GM04503 (cell line): ENCODE measurements at places on chromosomes 1 and 21.
A peak's percentile ranks its signal among the peaks of the same experiment; 100 is the strongest.

DNA sequence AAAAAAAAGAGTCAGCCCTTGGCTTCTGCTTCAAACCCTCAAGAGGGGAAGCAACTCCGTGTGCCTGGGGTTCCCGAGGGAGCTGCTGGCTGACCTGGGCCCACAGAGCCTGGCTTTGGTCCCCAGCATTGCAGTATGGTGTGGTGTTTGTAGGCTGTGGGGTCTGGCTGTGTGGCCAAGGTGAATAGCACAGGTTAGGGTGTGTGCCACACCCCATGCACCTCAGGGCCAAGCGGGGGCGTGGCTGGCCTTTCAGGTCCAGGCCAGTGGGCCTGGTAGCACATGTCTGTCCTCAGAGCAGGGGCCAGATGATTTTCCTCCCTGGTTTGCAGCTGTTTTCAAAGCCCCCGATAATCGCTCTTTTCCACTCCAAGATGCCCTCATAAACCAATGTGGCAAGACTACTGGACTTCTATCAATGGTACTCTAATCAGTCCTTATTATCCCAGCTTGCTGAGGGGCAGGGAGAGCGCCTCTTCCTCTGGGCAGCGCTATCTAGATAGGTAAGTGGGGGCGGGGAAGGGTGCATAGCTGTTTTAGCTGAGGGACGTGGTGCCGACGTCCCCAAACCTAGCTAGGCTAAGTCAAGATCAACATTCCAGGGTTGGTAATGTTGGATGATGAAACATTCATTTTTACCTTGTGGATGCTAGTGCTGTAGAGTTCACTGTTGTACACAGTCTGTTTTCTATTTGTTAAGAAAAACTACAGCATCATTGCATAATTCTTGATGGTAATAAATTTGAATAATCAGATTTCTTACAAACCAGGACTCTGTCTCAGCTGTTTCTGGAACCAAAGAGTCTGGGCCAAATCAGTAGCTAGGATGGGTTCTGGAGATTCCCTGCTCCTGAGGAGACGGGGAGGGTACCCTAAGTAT is 26.8 kb upstream of the KDM4A start:
- peak; percentile 32 for DNase-seq

GRCh38 chr1:154748405-154748775 is 121.7 kb downstream of the KCNN3 start:
- DNase-seq = no peak

- DNase-seq = no peak
These were observed 160.0 kb downstream of the SEC16B start for GRCh38 chr1:177809819-177810218.

- DNase-seq = no peak
These were observed 11.8 kb upstream of the TTC22 start for GRCh38 chr1:54812801-54813484.

- DNase-seq = no peak
These were observed 62.5 kb downstream of the RNF220 start for GRCh38 chr1:44467566-44467965.

DNA sequence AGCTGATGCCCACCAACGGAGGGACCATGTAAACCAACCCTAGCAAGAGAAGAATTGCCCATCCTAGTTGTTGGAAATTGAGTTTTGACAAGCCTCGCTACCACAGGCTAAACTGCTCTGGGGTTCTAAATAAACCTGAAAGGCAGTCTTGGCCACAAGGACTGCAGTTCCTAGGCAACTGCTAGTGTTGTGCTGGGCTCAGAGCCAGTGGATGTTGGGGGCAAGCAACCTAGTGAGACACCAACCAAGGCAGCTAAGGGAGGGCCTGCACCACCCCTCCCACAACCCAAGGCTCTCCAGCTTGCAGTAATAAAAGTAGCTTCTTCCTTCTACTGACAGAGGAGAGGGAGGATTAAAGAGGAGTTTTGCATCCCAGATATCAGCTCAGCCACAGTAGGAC is 102.4 kb upstream of the PKN2 start:
- no peak for DNase-seq
